ENCODE measurements at places on chromosomes 5 and 9. TPM values are rescaled to one million over a fixed set of nuclear protein-coding genes. Genes with fewer than 3 reads are reported as not detected.
A peak's percentile ranks its signal among the peaks of the same experiment; 100 is the strongest.

DNA sequence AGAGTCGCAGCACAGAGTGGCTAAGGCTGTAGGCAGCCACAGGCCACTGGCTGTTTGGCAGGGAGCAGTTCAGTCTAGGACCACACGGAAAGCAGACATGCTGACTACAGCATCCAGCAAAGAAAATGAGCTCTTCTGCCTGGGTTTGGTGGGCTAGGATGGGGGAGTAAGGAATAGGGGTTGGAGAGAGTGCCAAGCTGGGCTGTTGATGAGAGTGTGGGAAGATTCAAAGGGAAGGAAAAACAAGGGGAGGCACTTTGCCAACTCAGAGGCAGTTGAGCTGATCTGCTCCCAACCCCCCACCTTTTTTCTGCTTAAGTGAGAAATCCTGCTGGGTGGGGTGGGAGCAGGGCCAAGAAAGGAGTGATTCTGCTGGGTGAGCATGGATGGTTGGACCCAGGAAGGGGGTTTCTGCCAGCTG lies 35.9 kb downstream of the SVEP1 start:
- no peak for DNase-seq

GRCh38 chr9:4762886-4763541 lies 22.0 kb upstream of the AK3 start:
- DNase-seq, result no peak

The ANKRD20A1 gene
- 0.26 TPM for polyA plus RNA-seq

The GRAMD2B gene
- 11.6 TPM for polyA plus RNA-seq

GRCh38 chr5:165914456-165914855 lies 2377.0 kb upstream of the WWC1 start:
- no peak for DNase-seq

- no peak for DNase-seq
These were observed 2.8 kb downstream of the ATP6V1G1 start for GRCh38 chr9:114590328-114590727.

DNA sequence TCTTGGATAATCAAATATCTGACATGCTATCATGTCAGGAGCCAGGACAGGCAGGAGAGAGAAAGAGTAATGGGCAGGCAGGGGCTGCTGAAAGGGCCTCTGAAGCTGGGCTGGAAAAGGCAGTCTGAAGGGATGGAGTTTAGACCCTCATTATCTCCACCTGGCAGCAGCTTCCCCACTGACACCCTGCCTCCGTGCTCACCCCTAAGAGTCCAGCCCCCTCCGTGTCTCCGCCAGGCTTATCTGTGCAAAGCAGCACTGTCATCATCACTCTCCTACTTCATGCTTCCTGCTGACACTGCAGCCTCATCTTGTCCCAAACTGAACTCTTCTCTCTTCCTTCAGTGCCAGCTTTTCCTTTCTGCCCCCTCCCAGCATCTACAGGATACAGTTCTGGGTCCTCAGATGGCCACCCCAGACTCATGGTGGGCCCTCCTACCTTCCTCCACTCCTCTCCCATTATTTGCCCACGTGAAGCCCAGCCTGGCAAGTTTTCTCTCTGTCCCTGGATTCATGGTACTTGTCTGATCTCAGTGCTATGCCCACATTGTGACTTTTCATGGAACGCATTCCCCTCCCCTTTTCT lies 70.9 kb upstream of the KLF9 start:
- DNase-seq, result no peak

The SPINK13 gene
- polyA plus RNA-seq, result not detected

The GLIPR2 gene
- 167 TPM for polyA plus RNA-seq

The SNCAIP gene
- 9.2 TPM for polyA plus RNA-seq

The TMEM252 gene
- polyA plus RNA-seq, result 0.94 TPM

- DNase-seq, result no peak
These were observed 18.2 kb downstream of the GLIS3 start for GRCh38 chr9:4281676-4282075.

DNA sequence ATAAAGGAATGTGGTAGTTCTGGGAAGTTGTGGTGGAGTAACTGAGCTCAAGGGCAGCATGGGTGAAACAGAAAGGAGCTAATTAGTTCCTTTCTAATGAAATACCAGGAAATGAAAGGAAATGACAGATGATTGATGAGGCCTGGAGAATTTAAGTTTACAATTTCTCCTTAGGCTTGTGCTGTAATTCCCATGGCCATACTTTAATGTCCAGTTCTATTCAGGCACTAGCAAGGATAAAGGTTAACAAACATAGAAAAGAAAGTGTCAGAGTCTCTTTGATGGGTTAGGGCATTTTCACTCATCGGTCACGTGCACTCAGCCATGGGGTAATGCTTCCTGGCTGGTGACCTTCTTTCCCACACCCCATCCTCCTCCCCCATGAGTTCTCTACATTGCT lies 70.3 kb downstream of the CTSL start:
- no peak for DNase-seq

DNA sequence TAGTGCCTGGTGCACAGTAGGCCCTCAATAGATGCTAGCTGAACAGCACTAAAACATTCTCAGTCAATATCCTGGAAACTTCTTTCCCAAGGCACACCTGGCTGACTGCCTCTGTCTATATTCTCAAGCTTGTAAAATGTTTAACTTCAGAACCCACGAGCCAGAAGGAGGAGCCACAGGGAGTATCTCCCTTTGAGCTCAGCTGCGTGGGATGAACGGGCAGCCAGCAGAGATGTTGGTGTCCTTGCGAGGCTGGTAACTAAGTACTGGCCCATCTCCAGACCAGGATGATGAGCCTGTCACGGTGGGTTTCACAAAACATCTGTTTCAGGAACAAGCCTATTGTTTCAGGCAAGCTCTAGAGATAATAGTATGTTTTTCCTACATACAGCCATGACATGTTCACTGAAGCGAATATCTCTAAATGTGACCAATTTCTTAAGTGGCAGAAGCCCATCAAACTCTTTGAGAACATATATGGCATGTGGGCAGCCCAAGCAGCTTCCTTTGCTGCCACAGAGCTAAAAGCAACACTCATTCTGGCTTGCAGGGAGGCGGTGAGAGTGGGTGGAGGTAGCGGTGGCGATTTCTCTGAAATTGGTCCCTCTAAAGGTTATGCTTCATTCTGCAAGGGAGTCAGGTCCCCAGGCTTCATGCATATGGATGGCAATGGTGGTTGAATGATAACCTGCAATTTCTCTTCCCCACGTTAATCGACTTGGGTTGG lies 206.2 kb downstream of the TTLL11 start:
- DNase-seq, result no peak

DNA sequence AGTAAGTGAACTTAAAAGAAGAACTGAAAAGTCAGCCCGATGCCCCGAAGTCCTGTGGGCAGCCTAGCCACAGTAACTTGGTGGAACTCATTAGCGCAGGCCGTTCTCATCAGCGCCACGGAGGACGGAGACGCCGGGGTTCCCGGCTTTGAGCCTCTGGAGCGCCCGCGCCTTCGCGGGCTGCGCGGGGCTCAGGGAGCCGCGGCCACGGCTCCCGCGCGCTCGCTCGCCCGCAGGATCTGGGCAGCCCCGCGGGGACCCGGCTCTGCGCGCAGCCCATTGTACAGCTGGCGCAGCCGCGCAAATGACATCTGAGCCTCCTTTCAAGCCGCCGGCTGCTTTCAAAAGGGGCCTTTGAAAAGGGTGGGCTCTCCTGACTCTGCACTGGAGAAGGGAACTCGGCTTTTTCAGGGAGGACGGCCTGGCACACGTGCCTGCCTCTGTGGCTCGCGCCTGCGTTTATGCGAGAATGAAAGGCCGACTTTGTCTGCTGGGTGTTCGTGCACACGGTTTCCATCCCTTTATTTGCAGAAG lies 40.7 kb downstream of the TLR4 start:
- no peak for DNase-seq

The SLC6A3 gene
- not detected for polyA plus RNA-seq

The RAD17 gene
- polyA plus RNA-seq, result 31.3 TPM

- DNase-seq, result no peak
These were observed 113.7 kb downstream of the BAAT start for GRCh38 chr9:101271102-101271501.

GRCh38 chr5:14400085-14400484 lies 181.5 kb upstream of the OTULINL start:
- DNase-seq, result peak; percentile 68

GRCh38 chr9:135980926-135981630 lies 19.9 kb upstream of the UBAC1 start:
- no peak for DNase-seq

The PIP5KL1 gene
- polyA plus RNA-seq, result 1.1 TPM

The C9orf152 gene
- 0.18 TPM for polyA plus RNA-seq

The NR5A1 gene
- polyA plus RNA-seq, result not detected

The DOCK8 gene
- polyA plus RNA-seq, result 5.7 TPM

The FSD1L gene
- polyA plus RNA-seq, result 11.9 TPM

The GKAP1 gene
- polyA plus RNA-seq, result 22.4 TPM

GRCh38 chr9:127942216-127943010 lies 4.8 kb upstream of the DPM2 start:
- no peak for DNase-seq

GRCh38 chr5:140202610-140203009 lies 27.6 kb downstream of the CYSTM1 start:
- DNase-seq, result no peak

DNA sequence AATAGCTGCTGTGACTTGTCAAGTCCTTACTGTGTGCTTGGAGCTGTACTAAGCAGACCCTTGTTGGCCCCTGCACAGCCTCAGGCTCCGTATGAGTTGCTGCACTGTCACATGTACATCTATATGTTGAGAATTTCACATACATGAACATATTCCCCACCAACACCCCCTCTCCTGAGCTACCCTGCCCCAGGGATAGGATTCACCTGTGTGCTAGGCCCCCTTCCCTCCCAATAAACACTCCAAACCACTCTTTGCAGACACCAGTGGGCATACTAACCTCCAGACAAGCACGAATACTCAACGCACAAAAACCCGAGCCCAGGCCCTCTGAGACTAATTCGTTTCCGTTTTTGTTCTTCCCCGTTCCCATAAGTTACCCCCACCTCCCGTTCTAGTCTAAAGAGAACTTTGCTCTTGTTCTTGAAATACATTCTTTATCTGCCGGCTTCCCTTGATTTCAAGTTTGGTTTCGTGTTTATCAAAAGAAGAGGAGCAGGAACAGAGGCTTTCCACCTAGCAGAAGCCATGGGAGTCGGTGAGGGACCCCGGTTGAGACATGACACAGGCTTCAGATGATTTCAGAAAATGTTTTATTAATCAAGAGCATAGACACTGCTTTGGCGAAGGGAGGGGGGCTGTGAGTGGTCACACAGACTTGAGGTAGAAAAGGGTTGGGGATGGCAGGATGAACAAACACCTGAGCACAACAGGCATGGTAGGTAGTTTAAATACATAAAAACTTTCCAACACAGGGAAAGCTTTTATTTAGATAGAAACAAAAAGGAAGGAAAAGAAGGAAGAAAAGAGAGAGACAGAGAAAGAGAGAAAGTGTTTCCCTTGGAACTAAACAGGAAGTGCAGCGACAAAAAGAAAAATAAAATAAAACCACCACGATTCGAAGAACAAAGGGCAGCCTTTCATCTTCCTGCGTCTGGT lies 3.4 kb downstream of the HAND1 start:
- no peak for DNase-seq

GRCh38 chr5:111962906-111963305 lies 205.9 kb upstream of the NREP start:
- no peak for DNase-seq

Data from muscle of arm (tissue), 14 donors.